Stimulated activated CD8-positive, alpha-beta memory T cell treated with anti-CD3 and anti-CD28 coated beads, Interleukin-2, amount 100 ng/mL, for 1 hour (primary cell): ENCODE measurements at places on chromosomes 1 and 21.

DNA sequence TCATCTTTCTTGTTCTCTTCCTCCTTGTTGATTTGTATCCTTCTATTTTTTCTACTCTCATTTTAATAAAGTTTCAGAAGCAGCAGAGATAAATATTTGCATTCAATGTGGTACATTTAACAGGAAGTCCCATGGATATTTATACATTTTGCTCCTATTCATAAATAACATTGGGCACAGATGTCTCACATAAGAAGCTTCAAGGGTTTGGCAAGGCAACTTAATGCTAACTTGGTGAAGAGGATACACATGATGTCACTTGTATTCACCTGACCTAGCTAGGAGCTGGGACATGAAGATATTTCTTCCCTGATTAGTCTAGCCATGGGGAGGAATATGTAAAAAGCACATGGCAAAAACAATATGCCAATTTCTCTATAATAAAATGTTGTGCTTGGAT lies 65.1 kb upstream of the DUSP10 start:
- DNase-seq, result no peak

DNA sequence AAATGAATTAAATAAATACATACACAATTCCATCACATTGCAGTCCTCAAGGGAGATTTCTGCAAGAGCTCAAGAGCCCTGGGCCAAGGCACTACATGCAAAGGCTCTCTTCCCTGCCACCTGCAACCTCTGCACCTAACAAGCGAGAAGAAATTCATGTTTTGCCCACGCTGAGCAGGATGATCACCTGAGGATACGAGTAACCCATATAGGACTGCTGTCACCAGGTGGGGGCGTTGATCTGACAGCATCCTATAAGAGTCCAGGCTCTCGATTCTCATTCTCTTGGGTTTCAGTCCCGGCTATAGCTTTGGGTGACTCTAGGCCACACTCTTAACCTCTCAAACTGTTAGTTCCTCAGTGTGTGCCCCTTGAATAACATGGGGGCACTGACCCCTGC lies 18.7 kb upstream of the SPOCD1 start:
- no peak for DNase-seq

GRCh38 chr21:32653326-32653901 lies 41.2 kb upstream of the CFAP298 start:
- no peak for DNase-seq

DNA sequence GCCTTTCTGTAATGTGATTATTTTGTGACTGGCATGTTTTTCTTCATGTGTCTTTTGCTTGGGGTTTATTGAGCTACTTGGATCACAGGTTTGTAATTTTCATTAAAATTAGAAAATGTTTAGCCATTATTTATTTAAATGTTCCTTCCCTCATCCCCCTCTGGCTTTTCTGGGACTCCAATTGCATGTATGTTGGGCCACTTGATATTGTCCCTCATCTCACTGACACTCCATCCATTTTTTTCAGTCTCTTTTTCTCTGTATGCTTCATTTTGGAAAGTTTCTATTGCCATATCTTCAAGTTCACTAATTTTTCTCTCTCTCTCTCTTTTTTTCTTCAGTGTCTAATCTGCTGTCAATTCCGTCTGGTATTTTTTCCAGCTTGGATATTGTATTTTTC lies 390.1 kb downstream of the PRDM2 start:
- DNase-seq, result no peak

GRCh38 chr1:206714331-206715058 lies 29.8 kb downstream of the MAPKAPK2 start:
- DNase-seq, result no peak

- DNase-seq, result no peak
These were observed 7.0 kb upstream of the C1orf116 start for GRCh38 chr1:207039380-207040180.

DNA sequence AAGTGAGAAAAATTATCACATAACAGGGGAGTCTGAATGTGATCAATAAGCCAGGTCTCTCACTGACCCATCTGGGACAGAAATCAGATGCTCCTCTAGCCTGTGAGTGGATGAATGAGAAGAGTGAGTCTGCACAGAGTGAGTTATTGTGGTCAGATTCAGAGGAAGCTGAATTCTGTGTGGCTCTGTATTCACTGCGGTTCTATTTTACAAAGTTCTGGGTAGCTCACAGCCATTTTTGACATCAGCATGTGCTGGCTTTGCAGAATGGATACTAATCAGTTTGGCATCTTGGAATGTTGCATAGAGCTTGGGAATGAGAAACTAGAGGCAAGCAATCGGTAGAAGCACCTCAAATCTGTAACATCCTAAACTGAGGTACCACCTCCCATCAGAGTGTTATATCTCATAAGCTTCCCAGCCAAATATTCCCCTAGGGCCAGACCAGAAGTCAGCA lies 3.8 kb downstream of the COLGALT2 start:
- no peak for DNase-seq

DNA sequence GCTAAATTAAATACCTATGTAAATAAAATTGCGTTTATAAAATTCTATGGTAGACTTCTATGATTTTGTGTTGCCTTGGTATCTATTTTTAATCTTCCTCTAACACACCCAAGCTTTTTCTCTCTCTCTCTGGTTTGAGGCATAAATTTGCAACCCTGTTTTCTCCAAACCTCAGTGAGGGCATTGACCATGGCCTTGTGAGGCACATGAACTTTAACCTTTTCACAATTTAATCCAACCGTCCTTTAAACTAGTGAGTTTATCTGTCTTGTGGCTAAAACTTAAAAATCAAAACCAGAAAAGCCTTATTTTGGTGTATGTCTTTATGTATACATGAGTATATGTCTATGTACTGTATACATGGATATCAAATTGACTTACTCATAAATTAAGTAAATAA lies 746.6 kb upstream of the B3GALT2 start:
- no peak for DNase-seq

GRCh38 chr1:225662155-225662554 lies 9.2 kb upstream of the ENAH start:
- no peak for DNase-seq

GRCh38 chr1:41698916-41699860 lies 214.7 kb upstream of the EDN2 start:
- no peak for DNase-seq

GRCh38 chr1:243851257-243851756 lies 1.3 kb upstream of the AKT3 start:
- no peak for DNase-seq

- DNase-seq, result no peak
These were observed 158.5 kb downstream of the TSEN15 start for GRCh38 chr1:184210031-184210430.

- no peak for DNase-seq
These were observed 586.3 kb downstream of the LRRIQ3 start for GRCh38 chr1:73611681-73612080.

DNA sequence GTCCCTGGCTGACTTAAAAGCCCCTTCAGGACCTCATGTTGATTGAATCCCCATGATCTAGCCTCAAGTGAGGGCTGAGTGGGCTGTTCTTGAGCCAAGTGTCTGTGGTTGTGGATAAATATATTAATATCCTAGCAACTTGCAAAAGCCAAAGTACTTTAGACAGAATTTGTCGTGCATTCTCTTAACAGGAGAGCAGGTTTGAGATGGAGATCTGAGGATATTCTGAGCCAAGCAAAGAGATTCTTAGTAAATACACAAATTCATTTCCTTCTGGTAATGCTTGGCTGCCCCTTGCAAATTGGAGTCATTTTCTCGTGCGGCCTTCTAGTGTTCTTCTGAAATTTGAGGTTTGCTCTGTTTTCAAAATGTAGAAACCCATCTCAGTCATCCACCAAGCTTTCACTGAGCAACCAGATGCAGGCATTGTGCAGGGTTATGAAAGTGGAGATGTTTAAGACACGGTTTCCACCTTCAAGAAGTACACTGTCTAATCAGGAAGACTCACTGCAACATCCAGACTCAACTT lies 242.1 kb upstream of the JUN start:
- no peak for DNase-seq

GRCh38 chr1:202164271-202165037 lies 4.1 kb upstream of the PTPN7 start:
- peak; percentile 55 for DNase-seq

DNA sequence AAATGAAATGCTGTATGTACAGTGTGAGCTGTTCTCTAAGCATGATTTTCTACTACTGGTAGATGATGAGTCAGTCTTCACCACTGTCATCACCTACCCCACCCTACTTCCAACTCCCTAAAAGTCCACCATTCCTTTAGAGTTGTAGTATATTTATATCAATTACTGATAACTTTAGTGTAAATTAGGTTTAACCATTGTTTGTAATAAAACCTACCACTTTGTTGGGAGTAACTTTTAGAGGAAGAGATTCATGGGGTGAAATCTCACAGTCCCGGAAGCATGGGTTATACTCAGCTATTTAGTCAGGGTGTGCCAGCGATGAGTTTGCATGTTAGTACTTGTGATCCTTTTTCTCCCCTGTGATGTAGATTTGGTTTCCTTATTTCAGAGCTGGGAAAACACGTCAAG lies 17.1 kb downstream of the MORC3 start:
- no peak for DNase-seq

DNA sequence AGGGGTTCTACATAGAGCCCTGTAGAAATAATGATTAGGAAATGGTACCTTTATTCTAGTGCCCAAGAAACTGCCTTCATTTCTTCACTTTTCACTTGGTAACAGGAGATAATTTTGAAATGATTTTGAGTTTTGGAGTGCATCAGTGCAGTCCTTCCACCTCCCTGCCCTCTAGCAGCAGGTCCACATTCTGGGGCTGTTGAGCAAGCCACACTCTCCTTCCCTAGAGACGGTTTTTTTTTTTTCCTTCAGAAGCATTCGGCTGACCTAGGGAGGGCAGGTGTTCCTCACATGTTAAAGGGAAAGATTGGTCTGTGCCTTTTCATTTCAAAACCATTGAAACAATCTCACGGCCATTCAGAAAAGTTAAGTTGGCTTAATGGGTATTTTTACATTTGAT lies 39.8 kb downstream of the SLC37A1 start:
- no peak for DNase-seq

- no peak for DNase-seq
These were observed 8.3 kb downstream of the DISP3 start for GRCh38 chr1:11487196-11487751.

GRCh38 chr1:229091721-229092136 lies 179.2 kb upstream of the RAB4A start:
- DNase-seq, result no peak

DNA sequence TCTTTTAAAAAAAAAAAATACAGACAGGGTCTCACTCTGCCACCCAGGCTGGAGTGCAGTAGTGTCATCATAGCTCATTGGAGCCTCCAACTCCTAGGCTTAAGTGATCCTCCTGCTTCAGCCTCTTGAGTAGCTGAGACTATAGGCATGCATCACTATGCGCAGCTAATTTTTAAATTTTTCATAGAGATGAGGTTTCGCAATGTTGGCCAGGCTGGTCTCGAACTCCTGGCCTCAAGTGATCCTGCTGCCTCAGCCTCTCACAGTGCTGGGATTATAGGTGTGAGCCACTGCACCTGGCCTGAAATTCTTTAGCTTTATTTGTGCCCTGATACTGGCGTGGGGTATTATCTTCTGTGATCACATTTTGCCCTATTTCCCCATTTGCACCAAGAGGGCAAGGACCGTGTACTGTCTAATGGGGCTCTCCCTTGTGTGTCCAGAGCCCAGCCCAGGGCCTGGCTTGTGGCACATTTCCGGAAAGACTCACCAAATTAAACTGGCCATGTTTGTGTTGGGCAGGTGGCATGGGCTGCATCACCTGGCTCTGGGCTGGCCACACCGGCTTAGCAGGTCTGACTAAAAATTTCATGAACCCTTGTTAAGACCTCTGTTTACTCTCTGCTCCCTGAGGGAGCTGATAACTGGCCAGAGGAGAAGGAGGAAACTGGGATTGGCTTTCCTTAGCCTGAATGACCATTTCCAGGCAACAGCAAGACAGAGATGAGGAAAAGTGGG lies 32.2 kb downstream of the TRIM62 start:
- DNase-seq, result no peak

DNA sequence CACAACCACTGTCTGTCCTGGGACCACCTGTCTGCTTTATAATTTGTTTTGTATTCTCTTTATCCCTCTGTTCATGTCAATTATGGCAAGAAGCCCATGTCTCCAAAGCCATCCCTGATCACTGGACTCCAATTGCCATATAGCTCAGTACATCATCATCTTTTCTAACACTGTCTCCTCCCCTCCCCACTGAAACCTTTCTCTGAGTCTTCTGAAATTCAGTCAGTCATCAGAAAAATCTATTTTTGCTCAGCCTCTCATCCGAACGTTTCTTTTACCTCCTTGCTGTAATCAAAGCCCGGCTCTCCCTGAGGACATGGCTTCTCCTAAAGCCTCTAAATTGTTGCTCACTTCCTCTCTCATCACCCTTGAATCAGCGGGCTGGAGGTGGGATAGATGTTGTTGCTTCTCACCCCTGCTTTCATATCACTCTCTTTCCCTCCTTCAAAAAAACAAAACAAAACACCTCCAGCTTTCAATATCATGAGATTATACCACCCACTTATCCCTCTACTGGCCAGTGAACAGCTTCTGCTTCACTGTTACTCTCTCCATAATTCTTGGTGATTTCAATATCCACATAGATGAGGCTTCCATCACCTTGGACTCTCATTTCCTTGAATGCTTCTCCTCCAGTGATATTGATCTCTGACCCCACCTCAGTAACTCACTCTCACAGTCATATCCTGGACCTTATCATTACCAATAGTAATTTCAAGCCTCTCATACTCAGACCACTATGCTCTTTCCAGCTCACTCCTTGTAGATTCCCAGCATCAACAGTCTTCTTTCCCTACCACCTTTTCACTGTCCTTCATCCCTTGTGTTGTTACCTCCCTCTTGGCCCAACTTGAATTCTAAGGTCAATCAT lies 27.8 kb downstream of the RAB3B start:
- DNase-seq, result no peak

DNA sequence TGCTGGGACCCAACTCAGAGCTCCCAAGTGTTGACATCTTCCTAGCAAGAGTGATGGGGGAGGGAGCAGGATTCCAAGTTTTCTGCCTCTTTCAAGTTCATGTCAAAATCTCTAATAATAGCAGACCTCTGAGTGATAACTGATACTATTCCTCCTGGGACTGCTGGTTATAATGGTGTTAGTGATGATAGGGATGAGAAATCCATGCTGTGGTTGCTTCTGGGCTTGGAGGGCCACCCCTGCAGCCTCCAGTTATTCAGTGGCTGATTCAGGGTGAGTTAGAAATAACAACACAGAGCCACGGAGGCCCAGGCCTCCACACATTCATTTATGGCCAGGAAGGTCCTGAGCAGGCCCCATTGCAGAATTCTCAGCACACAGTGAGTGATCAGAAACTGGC lies 40.6 kb upstream of the ARTN start:
- DNase-seq, result no peak

- peak; percentile 64 for DNase-seq
These were observed 17.1 kb upstream of the SPSB1 start for GRCh38 chr1:9275567-9276034.

- no peak for DNase-seq
These were observed 52.6 kb upstream of the SLC35A3 start for GRCh38 chr1:99917214-99917613.

DNA sequence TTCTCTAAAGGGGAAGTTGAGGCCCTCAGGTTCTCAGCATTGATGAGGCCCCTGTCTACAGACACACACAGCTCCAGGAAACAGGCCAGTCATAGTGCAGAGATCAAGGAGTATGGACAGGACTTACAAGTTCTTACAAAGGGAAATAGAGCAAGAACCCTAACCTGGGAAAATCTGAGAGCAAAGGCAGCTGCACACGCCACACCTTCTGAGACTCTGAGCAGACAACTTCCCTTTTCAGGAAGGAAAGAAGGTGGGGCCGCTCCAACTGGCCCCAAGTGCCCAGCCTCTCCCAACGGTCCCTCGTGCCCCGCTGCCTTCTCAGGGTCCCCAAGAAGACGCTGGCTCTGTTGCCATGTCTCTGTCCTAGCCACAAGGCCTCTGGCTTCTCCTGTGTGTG lies 3.6 kb downstream of the NOC2L start:
- no peak for DNase-seq
